ENCODE measurements at places on chromosomes 5 and 9.

DNA sequence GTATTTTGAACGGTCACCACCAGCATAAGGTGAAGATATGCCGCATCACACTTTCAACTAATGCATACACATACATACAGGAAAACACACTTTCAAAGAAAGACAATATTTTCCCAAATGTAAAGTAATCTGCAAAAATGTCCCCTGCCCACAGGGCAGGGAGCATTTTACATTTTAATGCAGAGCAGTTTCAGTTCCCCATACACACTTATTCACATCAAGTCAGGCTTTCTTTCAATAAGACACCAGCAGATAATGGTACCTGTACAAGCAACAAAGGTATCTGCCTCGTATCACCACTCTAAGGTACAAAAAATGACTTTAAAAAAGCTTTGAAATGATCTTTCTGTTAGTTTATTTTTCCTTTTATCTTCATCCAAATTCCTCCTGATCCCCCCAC is 247.1 kb upstream of the CCNG1 start:
- no peak for DNase-seq

DNA sequence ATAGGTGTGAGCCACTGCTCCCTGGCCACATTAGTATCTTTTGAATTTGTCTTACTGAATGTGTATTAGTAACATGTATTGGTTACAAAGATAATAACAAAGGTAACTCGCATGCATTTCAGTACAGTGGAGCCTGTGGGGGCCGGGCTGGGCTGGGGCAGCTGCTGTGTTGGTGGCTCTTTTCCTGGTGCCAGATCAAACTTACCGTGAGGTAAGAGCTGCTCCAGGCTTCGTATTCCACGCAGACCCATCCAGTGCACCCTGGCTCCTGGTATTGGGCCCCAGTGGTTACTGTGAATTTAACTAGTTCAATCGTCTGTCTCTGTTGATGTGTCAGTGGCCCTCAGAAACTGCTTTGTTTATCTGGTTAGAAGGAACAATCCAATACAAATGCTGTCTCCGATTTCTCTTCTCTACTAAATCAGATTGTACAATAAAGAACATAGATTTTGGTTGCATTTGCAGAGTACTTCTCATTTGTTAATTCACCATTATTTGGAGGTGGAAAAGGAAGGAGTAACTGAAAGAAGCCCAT is 15.6 kb downstream of the PRRC2B start:
- no peak for DNase-seq

DNA sequence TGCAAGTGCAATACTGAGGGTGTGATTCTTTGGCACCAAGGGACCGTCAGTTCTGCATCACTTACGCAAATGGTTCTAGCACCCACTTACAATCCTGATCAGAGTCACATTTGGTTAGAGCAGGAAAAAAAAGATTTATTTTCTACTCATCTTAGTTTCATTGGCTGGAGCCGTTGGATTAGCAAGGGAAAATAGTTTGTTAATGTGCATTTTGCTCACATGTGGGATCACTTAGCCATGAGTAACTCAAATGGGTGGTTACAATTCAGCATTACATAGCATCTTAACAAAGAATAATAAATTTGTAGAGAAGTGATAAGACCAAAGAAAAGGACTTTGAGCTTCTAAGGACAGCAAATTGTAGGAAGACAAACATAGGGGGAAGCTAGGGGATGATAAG is 216.9 kb downstream of the AUH start:
- peak; percentile 84 for DNase-seq

DNA sequence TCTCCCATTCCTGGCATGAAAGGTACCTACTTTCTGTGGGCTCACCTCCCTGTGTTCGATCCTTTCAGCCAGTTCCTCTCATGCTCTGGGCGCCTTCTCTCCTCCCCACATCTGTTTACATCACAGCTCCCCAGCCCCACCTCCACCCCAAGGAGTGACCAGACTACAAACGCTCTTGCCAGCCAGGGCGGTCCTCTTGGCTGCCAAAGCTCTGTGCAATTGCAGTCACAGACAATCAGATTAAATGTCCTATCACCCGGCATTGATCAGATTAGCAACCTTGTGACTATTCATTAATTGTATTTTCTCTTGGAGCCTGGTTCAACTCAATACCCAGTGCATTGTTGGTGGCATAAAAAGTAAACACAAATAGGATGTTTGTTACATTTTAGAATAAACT is 211.2 kb upstream of the TBCA start:
- no peak for DNase-seq

GRCh38 chr5:157484768-157485167 is 24.8 kb downstream of the NIPAL4 start:
- peak; percentile 81 for DNase-seq

DNA sequence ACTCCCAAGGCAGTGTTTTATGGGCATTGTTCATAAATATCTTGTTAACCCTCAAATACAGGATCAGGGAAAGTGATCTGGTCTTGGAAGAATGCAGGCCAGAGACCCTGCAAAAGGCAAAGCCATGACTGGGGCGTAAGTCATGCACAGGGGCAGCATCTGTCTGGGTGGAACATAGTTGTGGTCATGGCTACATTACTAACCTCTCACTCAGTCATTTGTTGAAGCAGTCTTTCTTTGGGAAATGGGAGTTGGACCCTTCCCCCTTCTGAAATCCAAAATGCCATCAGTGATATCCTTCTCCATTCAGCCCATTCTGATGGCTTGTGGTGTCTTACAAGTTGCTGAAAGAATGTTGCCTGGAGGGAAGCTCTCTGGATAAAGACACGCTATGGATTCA is 68.1 kb downstream of the GDNF start:
- DNase-seq = peak; percentile 96

- DNase-seq = no peak
Measured at GRCh38 chr5:84228266-84228665, 156.4 kb downstream of the EDIL3 start.

GRCh38 chr5:132772291-132773070 is 4.6 kb downstream of the SEPTIN8 start:
- no peak for DNase-seq

- no peak for DNase-seq
Measured at GRCh38 chr5:67536866-67537265, 340.3 kb upstream of the CD180 start.

- DNase-seq = no peak
Measured at GRCh38 chr5:127351418-127351817, 60.8 kb downstream of the MEGF10 start.

DNA sequence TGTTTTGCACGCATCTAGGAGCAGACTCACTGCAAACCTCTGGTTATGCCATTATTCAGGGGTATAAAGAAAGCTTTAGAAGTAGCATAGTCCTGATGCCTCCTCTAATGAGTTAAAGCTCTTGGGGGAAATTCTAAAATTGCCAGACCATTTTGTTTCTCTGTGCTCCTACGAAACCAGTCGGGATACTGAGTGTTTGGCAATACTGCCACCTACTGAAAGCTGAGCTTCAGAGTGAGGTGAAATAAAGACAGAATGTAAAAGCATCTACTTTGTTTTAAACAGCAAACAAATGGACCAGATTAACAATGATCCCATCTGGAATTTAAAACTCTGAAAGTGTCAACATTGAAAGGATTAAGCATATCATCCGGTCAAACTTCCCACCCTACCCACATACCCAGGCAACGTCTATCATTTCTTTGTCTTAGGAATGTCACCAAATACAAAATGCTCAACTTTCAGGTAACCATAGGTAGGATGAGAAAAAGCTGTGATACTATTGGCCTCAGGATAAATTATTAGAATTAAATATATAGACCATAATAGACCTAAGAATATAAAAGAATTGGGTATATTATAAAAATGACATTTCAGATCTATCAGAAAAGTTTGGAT is 77.8 kb upstream of the SHISAL2B start:
- DNase-seq = peak; percentile 71

DNA sequence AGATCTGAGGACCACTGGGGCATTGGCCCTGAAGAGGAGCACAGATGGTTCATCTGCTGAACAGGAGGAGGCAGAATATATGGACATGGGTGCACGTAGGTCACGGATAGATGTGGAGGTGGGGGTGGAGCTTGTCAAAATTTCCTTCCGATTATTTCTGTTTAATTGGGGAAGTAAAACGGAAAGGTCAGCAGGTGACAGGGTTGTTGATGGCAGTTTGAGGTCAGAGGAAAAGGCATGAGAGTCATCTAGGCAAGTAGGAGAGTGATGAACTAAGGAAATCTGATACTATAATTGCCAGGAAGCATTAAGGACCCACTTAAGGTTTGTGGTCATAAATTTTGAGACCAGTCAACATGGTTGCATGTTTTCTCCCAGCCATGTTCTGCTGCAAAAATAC is 8.4 kb upstream of the FAM81B start:
- DNase-seq = no peak

- DNase-seq = peak; percentile 62
Measured at GRCh38 chr5:108382784-108383330, 959 bp upstream of the FBXL17 start.

GRCh38 chr5:178695556-178695955 is 34.9 kb downstream of the ZNF354A start:
- no peak for DNase-seq

GRCh38 chr5:98933445-98934072 is 4.8 kb upstream of the CHD1 start:
- DNase-seq = no peak

GRCh38 chr9:94554439-94555331 is at the start of gene PCAT7:
PCAT7 (plus strand) TSS chr9:94555083.
- peak; percentile 46 for DNase-seq

DNA sequence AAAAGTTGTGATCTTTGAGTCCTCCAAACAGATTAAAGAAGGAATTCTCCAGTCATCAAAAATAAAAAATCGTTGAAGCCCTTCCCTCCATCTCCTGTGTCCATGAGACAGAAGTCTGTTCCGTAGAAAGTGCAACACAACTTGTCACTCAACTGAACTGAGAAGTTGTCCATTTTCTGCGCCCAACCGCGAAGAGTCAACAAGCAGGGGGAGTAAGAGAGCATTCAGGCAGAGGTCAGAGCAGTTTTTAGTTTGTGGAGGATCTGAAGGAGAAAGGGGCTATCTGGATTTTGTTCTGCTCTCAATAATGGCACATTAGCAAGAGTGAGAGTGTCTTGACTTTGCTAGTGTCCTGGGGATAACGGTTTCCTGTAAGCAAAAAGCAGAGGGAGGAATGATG is 303.9 kb downstream of the ICE1 start:
- no peak for DNase-seq

- DNase-seq = no peak
Measured at GRCh38 chr5:152811988-152812387, 406.9 kb upstream of the NMUR2 start.

DNA sequence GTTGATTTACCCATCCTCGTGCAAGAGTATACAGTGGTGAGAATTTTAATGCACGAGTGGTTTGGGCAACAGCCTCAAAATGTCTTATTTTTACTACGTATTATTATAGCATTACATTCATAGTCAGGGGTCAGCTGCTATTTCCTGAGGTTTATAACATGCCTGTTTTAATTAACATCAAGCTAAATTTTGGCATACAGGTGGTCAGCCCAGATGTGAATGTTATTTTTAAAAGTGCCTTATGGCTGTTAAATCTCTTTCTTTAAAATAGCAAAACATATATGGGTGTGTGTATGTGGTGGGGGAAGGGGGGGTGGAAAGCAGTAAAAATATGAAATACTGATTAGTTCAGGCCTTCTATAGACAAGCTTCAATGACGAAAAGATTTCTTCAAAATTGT is 424.5 kb upstream of the CLINT1 start:
- no peak for DNase-seq

DNA sequence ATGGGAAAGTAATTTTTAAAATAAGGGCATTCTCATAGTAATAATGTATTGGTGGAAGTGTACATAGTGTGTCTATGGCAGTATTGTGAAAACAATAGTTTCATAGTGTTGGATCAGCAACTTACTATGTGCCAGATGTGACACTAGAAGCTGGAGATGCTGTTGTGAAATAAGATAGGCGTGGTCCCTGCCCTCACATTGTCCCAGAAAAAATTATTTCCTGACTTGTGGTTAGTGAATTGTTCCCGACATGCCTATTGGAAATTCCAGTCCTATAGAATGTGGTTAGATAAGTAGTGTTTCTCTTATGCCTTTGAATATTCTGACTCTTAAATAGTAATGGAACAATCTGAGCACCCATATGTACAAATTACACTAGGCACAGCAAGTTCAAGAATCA is 55.3 kb upstream of the MTAP start:
- peak; percentile 74 for DNase-seq

DNA sequence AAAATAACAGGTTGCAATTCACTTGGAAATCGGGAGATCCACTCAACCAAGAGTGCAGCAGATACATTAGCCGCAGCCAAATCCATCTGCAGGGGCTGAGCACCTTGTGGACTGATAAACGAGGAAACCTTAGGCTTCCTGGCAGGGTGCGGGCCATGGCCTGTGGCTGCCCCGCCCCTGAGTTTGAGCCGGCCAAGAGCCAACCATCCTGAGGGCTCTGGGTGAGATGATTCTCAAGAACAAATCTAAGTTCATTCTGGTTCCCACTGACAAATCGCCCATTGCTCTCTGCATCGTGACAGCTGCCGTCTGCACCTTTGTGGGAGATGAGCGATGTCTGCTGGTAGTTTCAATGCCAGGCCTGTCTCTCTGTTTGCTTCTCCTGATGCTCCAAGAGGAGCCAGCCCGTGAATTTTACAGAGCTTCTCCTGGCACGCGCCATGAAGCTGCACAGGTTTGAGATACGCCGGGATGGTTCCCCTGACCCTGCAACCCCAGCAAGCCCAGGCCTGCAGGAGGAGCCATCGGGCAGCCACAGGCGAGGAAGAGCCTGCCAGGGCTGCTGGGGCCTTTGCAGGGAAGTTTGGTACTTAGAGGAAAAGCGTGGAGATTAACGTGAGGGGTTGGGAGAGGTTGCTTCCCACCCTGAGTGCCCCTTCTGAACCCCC is 154.0 kb downstream of the OLFM1 start:
- DNase-seq = no peak

DNA sequence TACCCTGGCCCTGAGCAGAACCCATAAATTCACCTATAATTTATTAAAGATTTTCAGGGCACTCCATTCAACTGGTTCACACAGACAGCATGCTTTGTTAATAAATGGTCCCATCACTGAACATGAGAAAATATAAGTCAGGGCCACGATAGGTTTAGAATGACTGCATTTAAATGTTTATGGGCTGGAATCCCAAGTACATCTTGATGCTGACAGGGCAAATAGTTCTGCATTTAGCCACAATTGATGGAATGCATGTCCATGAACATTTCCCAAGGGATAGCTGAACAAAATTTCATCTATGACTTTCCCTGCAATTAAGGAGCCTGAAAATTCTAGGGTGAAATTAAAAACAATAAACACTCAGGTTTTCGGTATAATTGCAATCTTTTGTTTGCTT is 124.5 kb downstream of the CAAP1 start:
- DNase-seq = no peak

GRCh38 chr5:51829691-51830090 is 446.4 kb downstream of the ISL1 start:
- DNase-seq = no peak

GRCh38 chr9:27441741-27442070 is 82.4 kb upstream of the IFNK start:
- DNase-seq = no peak

DNA sequence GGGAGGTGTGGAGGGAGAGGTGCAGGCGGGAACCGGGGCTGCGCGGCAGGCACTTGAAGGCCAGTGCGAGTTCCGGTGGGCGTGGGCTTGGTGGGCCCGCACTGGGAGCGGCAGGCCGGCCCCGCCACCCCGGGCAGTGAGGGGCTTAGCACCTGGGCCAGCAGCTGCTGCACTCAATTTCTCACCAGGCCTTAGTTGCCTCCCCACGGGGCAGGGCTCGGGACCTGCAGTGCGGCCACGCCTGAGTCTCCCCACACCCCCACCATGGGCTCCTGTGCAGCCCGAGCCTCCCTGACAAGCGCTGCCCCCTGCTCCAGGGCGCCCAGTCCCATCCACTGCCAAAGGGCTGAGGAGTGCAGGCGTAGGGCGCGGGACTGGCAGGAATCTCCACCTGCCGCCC is 284.5 kb downstream of the DEPDC1B start:
- DNase-seq = no peak

- no peak for DNase-seq
Measured at GRCh38 chr5:175697846-175698245, 40.0 kb downstream of the HRH2 start.
